GM12891 (cell line): ENCODE measurements at places on chromosomes 11 and 22.

- DNase-seq: no peak
These were observed 14.6 kb upstream of the POLD3 start for GRCh38 chr11:74577624-74578396.

GRCh38 chr11:66289548-66290329 is 796 bp upstream of the YIF1A start:
- peak; percentile 90 for DNase-seq

DNA sequence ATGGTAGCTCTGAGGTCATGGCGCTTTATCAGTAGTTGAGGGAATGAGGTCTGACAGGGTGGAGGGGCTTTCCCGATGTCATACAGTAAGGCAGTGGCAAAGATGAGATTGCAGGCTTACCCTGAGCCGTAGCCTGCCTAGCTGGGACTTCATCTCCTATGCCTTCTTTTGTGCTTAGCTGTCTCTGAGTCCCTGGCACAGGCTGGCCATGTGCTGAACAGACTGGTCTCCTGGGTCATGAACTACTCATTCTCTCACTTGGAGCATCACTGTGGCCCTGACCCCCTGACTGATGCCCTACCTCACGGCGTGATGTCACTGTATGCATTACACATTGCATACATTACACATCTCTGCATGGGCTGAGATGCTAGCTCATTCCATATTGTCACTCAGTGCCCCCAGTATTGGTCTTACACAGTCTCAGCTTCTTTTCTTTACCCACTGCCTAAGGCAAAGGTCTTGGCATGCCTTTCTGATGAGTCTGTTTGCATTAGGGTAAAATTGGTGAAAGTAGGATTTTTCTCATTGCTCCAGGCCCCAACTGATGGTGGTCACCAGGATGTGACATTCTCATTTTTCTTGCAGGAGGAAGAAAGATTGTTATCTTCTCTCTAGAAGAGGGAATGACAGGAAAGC is 389.4 kb upstream of the CADM1 start:
- no peak for DNase-seq

DNA sequence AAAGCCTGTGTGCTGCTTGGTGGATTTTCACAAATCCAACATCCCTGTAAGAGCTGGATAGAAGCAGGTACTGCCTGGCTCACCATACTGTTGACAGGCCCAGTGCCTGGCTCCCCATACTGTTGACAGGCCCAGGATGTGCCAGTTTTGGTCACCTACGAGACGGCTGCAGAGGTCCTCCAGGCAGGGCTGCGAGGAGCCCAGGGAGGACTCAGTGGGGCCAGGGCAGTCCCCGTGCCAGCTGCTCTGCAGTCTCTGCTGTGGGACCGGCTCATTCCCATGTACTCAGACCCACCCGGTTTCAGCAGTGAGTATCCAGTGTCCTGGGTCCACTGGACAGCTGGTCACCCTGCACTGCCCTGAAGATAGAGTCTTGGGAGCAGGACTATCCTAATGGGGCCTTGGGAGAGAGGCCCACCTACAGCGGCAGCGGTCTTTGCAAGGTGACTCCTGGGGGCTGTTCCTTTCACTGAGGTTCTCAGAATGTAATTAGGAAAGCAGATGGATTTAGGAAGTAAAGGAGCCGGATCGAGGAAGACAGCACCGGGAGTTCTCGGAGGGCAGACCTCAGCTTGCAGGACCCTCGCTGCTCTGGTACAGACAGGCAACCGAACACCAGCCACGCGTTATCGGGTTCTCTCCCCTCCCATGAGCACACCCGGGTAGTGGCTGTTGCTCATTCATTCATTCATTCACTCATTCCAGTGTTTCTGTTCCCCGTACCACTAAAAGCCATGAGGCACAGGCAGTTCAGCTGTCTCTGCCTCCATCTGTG is 106.1 kb downstream of the CTTN start:
- no peak for DNase-seq

DNA sequence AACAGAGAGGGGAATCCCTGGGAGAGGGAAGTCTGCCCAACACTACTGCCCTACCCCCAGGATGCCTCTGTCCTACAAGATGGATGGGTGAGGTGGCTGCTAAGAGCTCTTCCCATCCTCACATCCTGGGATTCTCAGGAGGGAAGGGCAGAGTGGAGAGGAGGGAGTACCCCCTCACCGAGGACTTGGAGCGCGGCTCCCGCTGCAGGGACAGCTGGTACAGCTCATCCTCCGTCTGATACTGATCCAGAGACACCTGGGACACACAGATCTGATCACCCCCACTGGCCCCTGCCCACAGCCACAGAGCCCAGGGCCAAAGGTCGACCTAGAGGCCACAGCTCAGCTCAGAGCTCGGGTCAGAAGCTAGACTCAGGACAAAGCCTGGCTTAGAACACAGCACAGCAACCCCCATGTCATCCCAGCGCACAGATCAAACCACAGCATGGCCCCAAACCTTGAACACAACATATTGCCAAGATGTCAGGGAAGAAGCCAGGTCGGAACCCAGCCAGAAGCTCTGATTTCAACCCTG is 8.2 kb downstream of the RASGRP2 start:
- DNase-seq: no peak

DNA sequence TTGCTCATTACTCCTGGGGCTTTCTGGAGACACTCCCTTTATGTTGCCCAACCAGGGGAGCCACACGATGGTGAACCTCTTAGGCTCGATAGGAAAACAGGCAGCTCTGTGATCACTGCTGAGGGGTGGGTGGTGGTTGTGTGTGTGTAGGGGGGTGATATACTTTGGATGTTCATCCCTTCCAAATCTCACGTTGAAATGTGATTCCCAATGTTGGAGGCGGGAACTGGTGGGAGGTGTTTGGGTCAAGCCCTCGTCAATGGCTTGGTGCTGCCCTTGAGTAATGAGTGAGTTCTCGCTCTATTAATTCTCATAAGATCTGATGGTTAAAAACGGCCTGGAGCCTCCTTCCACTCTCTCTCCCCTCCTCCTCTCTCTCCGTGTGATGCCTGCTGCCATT is 204.0 kb upstream of the B3GAT1 start:
- no peak for DNase-seq

- no peak for DNase-seq
These were observed 569 bp downstream of the FAM76B start for GRCh38 chr11:95788921-95789505.

DNA sequence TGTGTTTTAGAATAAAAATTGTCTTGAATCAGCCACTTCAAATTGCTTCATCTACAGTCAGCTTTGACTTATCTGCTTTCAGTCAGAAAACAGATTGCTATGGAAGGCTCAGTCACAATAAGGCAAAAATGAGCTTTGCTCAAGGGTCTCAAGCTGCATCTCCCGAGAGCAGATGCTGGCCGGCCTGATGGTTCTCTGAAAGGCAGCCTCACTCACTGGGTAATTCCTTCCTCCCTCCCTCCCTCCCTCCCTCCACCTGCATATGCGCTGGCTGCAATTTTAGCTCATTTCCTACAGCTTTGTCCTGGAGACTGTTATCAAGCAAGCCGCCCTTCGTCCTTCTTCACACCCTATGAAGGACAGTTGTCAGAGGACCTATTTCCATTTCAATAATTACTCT is 1.6 kb upstream of the IZUMO1R start:
- no peak for DNase-seq

- no peak for DNase-seq
These were observed 15.5 kb upstream of the CTSD start for GRCh38 chr11:1779034-1779805.

- DNase-seq: peak; percentile 60
These were observed 22.8 kb downstream of the MYH9 start for GRCh38 chr22:36365020-36365411.

GRCh38 chr11:110072930-110073329 is 20.3 kb upstream of the ZC3H12C start:
- no peak for DNase-seq

GRCh38 chr22:28815729-28816128 is 15.4 kb upstream of the XBP1 start:
- DNase-seq: no peak

GRCh38 chr11:77191823-77192495 is 63.9 kb downstream of the MYO7A start:
- peak; percentile 70 for DNase-seq

- DNase-seq: no peak
These were observed 143.6 kb downstream of the ADAMTS15 start for GRCh38 chr11:130592056-130592455.

DNA sequence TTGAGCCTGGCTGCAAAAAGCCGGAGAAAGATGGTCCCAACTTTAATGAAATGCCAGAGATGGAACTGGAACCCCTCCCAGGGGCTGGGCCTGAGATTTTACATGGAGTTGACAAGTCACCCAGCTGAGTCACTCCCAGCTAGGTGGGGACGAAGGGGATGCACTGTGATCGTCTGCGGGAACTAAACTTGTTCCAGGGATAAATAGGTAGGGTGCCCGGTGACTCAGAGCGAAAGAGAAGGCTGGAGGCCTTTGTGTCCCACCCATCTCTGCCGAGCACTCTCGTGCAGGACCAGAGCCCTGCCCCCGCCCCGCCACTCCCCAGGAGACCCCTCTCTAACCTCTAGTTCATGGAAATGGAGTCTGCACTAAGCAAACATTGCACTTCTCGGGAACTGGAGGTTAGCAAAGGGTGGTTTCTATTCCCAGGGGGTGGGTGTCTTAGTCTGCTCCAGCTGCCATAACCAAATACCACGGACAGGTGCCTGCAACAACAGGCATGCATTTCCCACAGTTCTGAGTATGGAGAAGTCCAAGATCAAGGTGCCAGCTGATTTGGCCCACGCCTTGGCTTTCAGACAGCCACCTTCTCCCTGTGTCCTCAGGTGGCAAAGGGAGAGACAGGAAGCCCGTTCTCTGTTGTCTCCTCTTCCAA is 60.7 kb upstream of the FADD start:
- no peak for DNase-seq

DNA sequence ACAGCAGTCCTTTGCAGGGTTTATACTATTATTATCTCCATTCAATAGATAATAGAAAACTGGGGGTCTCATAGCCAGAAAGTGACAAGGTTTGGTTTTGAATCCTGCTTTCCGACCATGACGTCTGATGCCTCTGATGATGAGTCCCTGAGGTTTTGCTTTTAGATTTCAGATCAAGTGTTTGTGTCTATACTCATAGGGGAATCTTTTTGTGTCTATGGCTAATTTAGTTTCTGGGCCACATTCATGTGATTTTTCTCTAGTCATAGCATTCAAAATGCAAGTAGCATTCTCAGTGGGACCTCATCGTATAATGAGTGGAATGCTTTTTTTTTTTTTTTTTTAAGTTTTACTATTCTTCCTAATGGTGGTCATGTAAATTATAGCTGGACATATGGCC is 72.9 kb downstream of the TNRC6B start:
- no peak for DNase-seq

- DNase-seq: no peak
These were observed 20.3 kb upstream of the RRM1 start for GRCh38 chr11:4074266-4074665.

GRCh38 chr11:2667940-2668339 is 31.9 kb downstream of the KCNQ1OT1 start:
- no peak for DNase-seq

- no peak for DNase-seq
These were observed 4.7 kb downstream of the OSBPL5 start for GRCh38 chr11:3160252-3161031.

- DNase-seq: no peak
These were observed 22.2 kb upstream of the RFPL3 start for GRCh38 chr22:32335471-32335870.

GRCh38 chr22:43275545-43276317 is 67.4 kb downstream of the SCUBE1 start:
- no peak for DNase-seq
